ENCODE measurements at places on chromosomes 13 and 19.

- no peak for DNase-seq
Measured at GRCh38 chr19:30656520-30657100, 284.4 kb downstream of the ZNF536 start.

DNA sequence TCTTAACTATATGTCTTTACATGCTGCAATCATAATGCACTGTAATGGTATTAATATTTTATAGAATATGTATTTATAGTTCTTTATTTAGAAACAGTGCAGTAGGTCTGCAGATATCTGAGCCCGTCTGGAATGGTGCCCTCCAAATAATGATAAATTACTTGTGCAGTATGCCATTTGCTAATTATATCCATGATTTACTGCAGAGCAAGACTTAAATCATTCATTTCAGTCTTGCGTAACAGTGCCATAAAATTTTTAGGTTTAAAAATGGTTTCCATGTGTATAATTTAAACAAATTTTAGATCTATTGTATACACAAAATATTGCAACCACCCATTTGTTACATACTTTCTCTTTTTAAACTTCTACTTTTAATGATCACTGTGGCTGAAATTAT lies 175.1 kb downstream of the ZNF536 start:
- no peak for DNase-seq

- DNase-seq: peak; percentile 93
Measured at GRCh38 chr19:34404109-34404909, at the start of gene PDCD2L. Gene PDCD2L, plus strand, starts transcription at chr19:34404399. Its CDS starts 32 bp downstream, at chr19:34404431.

- DNase-seq: no peak
Measured at GRCh38 chr13:45258334-45258675, 57.5 kb upstream of the KCTD4 start.

GRCh38 chr13:24153979-24154701 lies 6.4 kb upstream of the SPATA13 start:
- no peak for DNase-seq

- DNase-seq: no peak
Measured at GRCh38 chr19:44904426-44904994, 1.1 kb upstream of the APOE start.

GRCh38 chr13:42707586-42707985 lies 73.8 kb upstream of the FAM216B start:
- no peak for DNase-seq

DNA sequence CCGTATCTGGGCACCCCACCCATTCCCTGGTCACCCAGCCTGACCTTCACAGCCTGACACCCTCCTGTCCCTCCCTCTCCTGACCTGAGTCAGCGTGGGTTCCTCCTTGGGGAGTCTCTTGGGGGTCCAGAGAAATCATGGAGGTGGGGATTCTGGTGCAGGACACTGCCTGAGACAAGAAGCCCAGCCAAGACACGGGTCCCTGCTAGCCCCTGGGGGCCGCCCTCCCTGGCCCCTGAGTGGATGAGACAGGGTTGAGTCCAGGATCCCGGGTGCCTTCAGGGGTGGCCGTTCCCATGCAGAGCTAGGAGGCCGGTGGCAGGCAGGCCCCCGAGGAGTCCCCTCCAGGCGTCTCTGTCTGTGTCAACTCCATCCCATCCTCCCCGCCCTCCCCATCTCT lies 1.6 kb downstream of the MAP2K7 start:
- DNase-seq: no peak

Measured in HL-60 (cell line).